ENCODE measurements at places on chromosomes 6 and 20. TPM values are rescaled to one million over a fixed set of nuclear protein-coding genes. Genes with fewer than 3 reads are reported as not detected.

Gene SMLR1
- not detected for total RNA-seq

Gene WFDC12
- not detected for total RNA-seq

Gene FRMD1
- total RNA-seq = not detected

Gene LY6G6D
- total RNA-seq = not detected

Gene KIF6
- 0.69 TPM for total RNA-seq

Gene VGLL2
- not detected for total RNA-seq

Gene NRSN1
- not detected for total RNA-seq

DNA sequence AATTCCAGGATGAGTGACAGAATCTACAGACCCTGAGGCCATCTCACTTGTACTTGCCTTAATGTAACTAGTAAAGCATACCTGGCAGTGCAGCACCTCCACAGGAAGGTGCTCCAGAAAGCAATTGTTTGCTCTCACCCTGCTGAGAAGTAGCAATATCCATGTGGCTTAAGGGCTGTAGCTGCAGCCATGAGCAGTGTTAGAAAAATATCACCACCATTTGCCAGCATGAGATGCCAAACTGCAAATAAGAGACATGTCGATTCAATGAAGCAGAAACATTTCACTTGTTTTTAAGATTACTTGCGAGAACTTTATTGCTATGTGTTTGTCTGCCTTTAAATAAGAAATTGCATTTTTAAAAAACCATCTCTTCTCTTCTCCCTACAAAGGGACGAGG, 151.5 kb downstream of the PRL start:
- no peaks in the 10 kb centered on the region for H3K36me3 ChIP-seq
- H3K27ac ChIP-seq = no peak overlapping the region
- DNase-seq = no peak
- H3K27me3 ChIP-seq = no peaks in the 10 kb centered on the region
- peaks cover 45% of the 10 kb centered on the region for H3K4me1 ChIP-seq

DNA sequence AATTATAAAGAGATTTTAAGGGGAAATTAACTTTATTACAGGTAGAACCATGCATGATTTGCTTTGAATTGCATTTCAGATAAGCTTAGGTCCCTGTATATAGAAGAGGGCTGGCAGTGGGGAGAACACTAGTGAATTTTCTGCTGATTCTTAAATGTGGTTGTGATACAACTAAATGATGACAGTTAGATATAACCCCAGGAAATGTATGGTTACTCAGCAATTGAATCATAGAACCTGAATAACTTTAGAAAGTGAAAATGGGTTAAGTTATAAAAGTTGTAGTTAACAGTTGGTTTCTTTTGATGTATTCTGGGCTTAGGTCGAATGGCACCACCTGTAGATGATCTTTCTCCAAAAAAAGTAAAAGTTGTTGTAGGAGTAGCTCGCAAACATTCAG, 70.1 kb downstream of the PHF3 start:
- H3K27ac ChIP-seq = no peak overlapping the region
- H3K27me3 ChIP-seq = no peaks in the 10 kb centered on the region
- no peak overlapping the region for H3K4me3 ChIP-seq
- no peak for DNase-seq

- no peaks in the 10 kb centered on the region for H3K27me3 ChIP-seq
- no peaks in the 10 kb centered on the region for H3K36me3 ChIP-seq
- DNase-seq = peak; percentile 71
- H3K4me3 ChIP-seq = no peak overlapping the region
- no peaks in the 10 kb centered on the region for H3K4me1 ChIP-seq
Observed at GRCh38 chr20:41654884-41655283, 36.7 kb upstream of the CHD6 start.

DNA sequence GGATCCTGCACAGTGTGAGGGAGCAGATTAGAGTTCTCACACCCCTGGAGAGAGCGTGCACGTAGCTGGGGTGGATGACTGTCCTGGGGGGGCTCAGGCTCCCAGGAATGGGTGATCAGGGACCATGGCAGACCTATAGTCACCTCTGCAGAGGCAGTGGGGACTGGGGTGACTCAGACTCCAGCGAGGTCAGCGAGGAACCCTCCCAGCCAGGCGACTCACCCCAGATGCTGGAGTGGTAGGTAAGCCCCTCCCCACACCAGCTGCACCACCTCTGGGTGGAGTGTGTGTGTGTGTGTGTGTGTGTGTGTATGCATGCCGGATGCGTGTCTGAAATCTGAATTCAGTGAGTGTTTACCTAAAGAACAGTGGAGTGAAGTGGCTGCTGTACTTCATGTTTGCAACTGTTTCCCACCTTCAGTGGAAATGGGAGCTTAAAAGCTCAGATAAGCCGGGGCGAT, 17.4 kb upstream of the GTSF1L start:
- no peak for DNase-seq
- H3K4me3 ChIP-seq = no peak overlapping the region
- no peak overlapping the region for H3K27ac ChIP-seq
- H3K36me3 ChIP-seq = no peaks in the 10 kb centered on the region
- H3K27me3 ChIP-seq = no peaks in the 10 kb centered on the region
- no peaks in the 10 kb centered on the region for H3K4me1 ChIP-seq

GRCh38 chr20:63134201-63134612, 81.7 kb downstream of the YTHDF1 start:
- H3K4me3 ChIP-seq = no peak overlapping the region
- no peaks in the 10 kb centered on the region for H3K4me1 ChIP-seq
- no peak for DNase-seq
- H3K27ac ChIP-seq = no peak overlapping the region
- H3K36me3 ChIP-seq = no peaks in the 10 kb centered on the region
- peaks cover 24% of the 10 kb centered on the region for H3K27me3 ChIP-seq

GRCh38 chr6:20058121-20058905, 154.0 kb downstream of the MBOAT1 start:
- no peaks in the 10 kb centered on the region for H3K4me1 ChIP-seq
- no peak overlapping the region for H3K27ac ChIP-seq
- H3K27me3 ChIP-seq = no peaks in the 10 kb centered on the region
- H3K36me3 ChIP-seq = no peaks in the 10 kb centered on the region
- no peak overlapping the region for H3K4me3 ChIP-seq

- H3K27me3 ChIP-seq = no peaks in the 10 kb centered on the region
- no peak overlapping the region for H3K27ac ChIP-seq
- H3K36me3 ChIP-seq = no peaks in the 10 kb centered on the region
Observed at GRCh38 chr6:121319112-121319553, 15.1 kb downstream of the TBC1D32 start.

DNA sequence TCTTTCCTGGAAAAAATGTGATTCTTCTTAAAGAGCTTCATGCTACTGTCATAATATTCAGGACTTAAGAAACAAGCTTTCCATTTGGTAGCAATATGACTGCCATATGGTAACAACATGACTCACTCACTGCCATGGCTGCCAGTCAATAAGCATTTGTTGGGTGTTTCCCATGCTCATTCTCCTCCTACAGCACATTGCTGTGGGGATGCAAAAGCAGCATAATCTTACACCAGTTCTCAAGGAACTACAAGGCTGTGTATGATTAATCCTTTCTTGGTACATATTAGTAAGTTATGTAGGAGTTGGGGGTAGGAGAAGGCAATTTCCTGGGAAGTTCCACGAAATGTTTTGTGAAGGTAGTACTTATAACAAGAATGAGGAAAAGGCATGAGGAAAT, 76.7 kb downstream of the CEP162 start:
- DNase-seq = peak; percentile 42
- no peaks in the 10 kb centered on the region for H3K4me1 ChIP-seq
- H3K27me3 ChIP-seq = no peaks in the 10 kb centered on the region
- peaks cover 4% of the 10 kb centered on the region for H3K36me3 ChIP-seq

DNA sequence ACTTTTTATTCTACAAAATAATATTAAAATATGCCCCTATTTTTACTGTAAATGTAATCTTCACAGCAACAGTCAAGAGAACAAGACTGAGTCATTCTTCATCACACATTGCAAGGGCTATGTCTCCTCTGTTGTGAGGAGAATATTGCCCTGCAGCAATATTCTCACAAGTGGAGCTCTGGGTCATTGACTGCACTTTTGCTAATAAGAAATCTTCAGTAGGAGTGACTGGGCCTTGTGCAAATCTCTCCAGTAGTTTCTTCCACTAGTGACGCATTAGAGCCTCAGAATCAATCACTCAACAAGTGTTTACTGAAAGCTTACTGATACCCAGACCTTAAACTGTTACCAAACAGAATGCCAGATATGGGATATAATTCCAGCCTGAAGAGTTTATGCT, 49.1 kb downstream of the LAMA2 start:
- H3K36me3 ChIP-seq = no peaks in the 10 kb centered on the region
- H3K27ac ChIP-seq = peak overlapping the region; percentile 46
- peaks cover 5% of the 10 kb centered on the region for H3K4me1 ChIP-seq
- H3K27me3 ChIP-seq = no peaks in the 10 kb centered on the region

- no peaks in the 10 kb centered on the region for H3K36me3 ChIP-seq
- H3K4me1 ChIP-seq = peaks cover 17% of the 10 kb centered on the region
- no peaks in the 10 kb centered on the region for H3K27me3 ChIP-seq
- no peak overlapping the region for H3K4me3 ChIP-seq
Observed at GRCh38 chr6:42709871-42710270, 12.5 kb downstream of the PRPH2 start.

DNA sequence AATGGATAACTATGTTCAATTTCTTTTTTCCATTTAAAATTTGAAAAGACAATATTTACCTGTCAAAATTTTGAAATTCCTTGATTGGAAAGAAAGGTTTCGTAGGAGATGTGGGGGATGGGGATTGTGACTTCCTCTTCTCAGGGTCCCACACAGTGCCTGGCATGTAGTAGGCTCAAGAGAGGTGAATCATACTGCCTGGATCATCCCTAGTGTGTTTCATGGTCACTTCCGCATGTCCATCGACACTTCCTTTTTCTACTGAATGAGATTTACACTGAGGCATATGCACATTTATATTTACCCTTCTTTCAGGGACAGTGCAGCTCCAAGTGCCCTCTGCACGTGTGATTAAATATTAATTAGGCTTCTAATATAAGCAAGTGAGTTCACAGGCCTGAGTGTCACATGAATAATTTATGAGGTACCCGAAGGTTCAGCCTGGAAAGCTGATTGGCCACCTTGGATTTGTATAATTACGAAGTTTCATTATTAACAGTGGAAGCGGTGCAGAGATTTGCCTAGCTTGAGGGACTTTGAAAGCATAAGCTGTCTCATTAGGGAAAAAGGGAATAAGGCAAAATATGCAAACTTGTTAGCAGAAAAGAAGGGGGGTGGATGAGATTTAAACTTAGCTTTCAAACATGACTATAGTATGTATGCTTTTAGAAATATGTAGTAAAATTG, 177.5 kb upstream of the MMS22L start:
- no peak overlapping the region for H3K4me3 ChIP-seq
- peaks cover 7% of the 10 kb centered on the region for H3K4me1 ChIP-seq
- no peak for DNase-seq
- H3K27me3 ChIP-seq = no peaks in the 10 kb centered on the region

DNA sequence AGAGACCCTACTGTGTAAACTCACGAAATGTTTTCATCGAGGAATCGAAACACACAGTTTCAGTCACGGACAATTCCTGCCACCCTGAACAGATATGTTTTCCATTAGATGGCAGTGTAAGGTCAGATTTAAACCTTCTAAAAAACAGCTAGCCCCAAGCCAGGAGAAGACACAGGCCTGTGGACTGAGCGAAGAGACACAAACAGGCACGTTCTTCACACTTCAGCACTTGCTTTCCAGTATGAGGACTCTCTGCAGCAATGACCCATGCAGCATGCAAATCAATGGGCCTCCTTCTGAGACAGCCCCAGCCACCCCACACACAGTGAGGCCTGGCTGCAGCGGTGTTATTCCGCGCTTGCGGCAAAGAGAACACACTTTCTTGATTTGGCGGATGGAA, 31.9 kb downstream of the HUS1B start:
- no peaks in the 10 kb centered on the region for H3K36me3 ChIP-seq
- H3K4me3 ChIP-seq = no peak overlapping the region
- H3K27ac ChIP-seq = no peak overlapping the region
- H3K27me3 ChIP-seq = no peaks in the 10 kb centered on the region

GRCh38 chr6:11277275-11278206, 45.1 kb upstream of the NEDD9 start:
- no peaks in the 10 kb centered on the region for H3K27me3 ChIP-seq
- H3K4me1 ChIP-seq = peaks cover 22% of the 10 kb centered on the region
- H3K36me3 ChIP-seq = no peaks in the 10 kb centered on the region
- H3K27ac ChIP-seq = no peak overlapping the region
